A549 treated with GW870086 at 1 μM for 4 hours (cell line): ENCODE measurements at places on chromosomes 12 and 14. TPM values are rescaled to one million over a fixed set of nuclear protein-coding genes. Genes with fewer than 3 reads are reported as not detected.

Gene SYCP3
- total RNA-seq, result 0.17 to 0.18 TPM in 2 of 5 replicates, not detected in the others

Gene RNU4-1
- total RNA-seq, result not detected in 5 replicates

Gene KRT4
- 1.9 to 3.9 TPM (median 2.7 TPM) in 5 replicates for total RNA-seq

Gene INSM2
- total RNA-seq, result 0.03 to 0.11 TPM (median 0.05 TPM) in 3 of 5 replicates, not detected in the others

Gene TPPP2
- not detected in 5 replicates for total RNA-seq

Gene DAO
- not detected in 5 replicates for total RNA-seq

Gene WNT1
- total RNA-seq, result 0.24 TPM in 1 of 5 replicates, not detected in the others

Gene SDR9C7
- total RNA-seq, result 0.09 TPM in 1 of 5 replicates, not detected in the others

Gene SLC24A4
- total RNA-seq, result 0.05 to 0.25 TPM (median 0.10 TPM) in 5 replicates

Gene IKZF4
- 1.7 to 3.9 TPM (median 2.9 TPM) in 5 replicates for total RNA-seq

Gene SIX4
- total RNA-seq, result 1.3 to 3.6 TPM (median 2.9 TPM) in 5 replicates
